ENCODE measurements at places on chromosomes 2 and 18.

DNA sequence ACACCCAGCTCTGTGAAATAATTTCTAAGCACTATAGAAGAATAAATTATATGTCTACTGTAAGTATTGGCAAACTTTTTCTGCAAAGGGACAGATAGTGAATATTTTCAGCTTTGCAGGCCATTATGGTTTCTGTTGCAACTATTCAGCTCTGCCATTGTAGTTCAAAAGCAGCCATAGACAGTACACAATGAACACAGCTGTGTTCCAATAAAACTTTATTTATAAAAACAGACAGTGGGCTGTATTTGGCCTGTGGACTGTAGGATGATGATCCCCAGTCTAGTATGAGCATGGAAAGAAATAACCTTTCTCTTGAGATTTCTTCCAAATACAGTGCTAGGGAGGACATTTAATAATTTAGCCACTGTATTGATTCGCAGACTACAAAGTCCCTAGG lies 35.2 kb upstream of the THOC1 start:
- DNase-seq: no peak

GRCh38 chr2:890791-891190 lies 59.9 kb upstream of the SNTG2 start:
- DNase-seq: no peak

DNA sequence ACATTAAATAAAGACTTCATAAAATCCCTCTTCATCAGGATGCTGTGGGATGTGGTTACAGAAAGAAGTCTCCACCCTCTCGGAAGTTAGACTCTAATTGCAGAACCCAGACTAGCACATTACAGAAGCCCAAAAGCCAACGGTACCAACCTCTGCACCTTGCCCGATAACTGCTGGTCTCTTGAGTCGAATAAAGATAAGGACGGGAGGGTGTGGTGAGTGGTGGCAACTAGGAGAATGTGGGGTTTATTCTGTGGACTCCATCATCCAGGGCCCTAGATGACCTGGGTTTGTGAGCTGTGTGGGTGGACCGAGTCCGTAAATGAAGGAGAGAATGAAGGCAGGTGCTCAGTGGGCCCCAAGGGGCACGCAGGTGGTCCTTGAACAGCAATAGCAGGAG lies 462.8 kb upstream of the ID2 start:
- no peak for DNase-seq

- DNase-seq: no peak
These were observed 148.0 kb upstream of the MAPRE2 start for GRCh38 chr18:34893239-34893638.

DNA sequence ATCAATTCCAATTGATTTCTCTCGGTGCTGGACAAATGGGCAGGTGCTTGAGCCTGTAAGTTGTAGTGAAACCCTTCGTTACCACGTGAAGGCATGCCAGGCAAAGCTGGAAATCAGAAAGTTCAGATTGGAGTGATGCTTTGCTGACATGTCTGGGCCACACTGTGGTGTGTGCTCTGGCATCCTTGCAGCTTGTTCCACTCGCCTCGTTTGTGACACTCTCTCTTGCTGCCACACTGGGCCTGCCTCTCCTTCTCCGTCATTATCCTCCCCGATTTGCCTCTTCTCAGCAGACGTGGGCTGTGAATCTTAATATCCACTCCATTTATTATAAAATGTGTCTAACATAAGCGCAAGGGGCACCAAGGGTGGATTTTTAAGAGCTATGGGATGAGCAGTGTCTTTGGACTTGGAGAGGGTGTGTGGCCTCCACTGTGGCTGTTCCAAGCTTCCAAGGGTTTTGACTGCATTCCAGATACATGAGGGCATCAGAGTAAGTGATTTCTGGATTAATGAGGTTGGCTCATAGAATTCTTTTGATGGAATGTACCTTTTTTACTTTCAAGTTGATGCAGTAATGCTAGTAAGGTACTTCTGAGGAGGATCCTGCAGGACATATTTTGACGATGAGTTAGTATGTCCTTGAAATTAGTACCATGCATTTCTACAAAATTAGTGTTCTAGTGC lies 238.8 kb downstream of the TPGS2 start:
- DNase-seq: no peak

DNA sequence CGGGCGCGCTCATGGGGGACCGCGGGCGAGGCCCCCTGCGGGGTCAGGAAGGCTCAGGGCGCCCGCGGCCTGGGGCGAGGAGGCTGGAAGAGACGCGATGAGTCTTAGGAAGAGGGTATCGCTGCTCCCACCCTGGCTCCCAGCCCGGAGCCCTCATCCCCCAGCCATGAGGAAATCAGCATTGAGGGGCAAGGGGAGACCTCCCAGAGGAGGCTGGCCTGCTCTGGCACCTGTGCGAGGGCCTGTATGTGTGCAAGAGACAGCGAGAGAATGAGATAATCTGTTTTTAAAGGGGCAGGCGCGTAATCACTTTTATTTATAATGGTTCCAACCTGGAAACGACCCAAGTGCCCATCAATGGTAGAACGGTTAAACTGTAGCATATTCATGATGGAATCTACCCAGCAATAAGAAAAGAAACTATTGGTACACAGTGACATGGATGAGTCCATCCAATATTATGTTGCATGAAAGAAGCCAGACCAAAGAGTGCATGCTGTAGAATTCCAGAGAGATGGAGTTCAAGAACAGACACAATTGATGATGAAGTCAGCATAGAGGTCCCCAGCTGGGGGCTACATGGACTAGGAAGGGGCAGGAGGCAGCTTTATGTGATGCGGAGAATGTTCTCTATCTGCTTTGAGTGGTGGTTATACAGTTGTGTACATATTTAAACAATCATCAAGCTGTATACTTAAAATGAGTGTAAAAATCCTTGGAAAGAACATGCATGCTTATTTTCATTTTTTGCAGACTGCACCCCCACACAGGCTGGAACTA lies 14.4 kb downstream of the FBXO41 start:
- DNase-seq: no peak

DNA sequence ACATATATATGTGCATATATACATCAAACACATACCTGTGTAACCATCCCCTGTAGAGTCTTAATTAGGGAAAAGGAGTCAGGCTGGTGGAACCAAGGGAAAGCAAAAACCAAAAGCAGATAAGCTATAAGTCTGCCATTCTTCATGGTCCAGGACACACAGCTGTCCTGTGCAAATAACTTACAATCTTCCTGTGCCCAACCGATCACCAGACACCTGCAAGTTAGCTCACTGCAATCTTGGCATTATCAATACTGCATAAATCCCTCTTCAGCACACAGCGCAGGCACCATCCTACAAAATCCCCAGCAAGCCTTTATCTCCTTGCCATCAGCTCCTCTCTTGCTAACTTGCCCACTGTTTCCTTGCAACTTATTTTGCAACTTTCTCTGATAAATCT lies 60.8 kb upstream of the DYNAP start:
- no peak for DNase-seq

DNA sequence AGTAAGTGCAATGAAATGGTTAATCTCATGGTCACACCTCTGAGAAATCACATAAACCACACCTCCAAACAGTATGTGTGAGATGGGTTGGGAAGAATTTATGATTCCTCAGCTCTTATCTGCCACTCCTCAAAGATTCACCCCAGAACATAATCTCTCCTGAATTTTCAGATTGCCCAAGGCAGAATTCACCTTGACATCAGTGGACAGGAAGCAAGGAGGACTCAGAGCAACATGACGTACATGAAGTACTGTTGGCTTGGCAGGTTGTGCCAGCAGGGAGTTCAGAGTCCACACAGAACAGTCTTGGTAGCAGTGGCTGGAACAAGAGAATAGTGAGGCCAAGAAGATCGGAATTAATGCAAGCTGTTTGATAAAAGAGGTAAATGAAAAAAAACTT lies 31.7 kb upstream of the CYBRD1 start:
- DNase-seq: no peak

GRCh38 chr2:237686659-237687136 lies 59.3 kb downstream of the LRRFIP1 start:
- no peak for DNase-seq

DNA sequence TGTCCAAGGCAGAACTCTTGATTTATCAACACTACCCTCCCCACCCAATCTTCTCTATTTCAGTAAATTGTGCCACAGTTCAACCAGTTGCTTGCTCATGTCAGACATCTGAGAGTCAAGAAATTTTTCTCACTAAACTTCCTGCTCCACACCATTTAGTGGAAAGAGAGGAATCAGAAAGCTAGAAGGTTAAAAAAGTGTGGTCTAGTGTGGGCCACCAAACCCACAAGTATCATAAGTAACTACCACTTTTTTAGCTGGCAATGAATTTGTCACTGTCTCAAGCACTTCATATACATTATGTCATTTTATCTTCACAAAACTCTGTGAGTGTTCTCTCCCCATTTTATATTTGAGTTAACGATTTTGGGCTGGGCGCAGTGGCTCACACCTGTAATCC lies 16.6 kb upstream of the MSTN start:
- no peak for DNase-seq

DNA sequence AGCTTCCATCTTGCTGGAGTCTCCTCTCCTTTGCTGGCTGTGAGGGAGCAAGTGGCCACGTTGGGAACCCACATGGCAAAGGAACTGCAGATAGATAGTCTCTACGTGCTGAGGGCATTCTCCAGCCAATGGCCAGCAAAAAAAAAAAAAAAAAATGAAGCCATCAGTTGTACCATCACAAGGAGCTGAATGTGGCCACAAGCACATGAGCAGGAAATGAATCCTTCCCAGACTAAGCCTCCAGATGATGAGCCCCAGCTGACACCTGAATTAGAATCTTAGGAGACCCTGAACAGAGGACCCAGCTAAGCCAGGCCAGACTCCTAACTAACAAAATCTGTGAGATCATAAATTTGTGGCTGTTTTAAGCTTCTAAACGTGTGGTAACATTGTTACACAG lies 57.9 kb downstream of the SPIRE1 start:
- DNase-seq: no peak

DNA sequence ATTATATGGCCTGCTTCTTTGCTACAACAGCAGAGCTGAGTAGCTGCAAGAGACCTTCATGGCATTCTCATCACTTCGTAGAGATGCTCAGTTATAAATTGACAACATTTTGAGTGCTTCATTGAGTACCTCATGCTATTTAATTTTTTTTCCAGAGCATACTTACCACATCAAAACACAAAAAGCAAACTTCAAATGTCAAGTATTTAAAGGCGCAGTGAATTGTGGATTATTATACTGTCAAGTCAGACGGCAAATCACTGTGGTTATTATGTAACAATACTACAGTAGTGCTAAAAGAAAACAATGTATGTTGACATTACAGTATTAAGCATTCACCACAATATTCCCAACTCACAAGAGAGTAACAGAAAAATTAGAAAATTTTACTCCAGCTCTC lies 12.5 kb downstream of the ZC3H8 start:
- DNase-seq: no peak

- no peak for DNase-seq
These were observed at the start of gene DCTN1 for GRCh38 chr2:74379851-74380789. Gene DCTN1 (minus strand): TSS chr2:74380311. CDS start chr2:74380037, 274 bp downstream.

GRCh38 chr2:241298673-241299072 lies 16.8 kb downstream of the HDLBP start:
- DNase-seq: no peak

GRCh38 chr18:26406854-26407517 lies 141.4 kb downstream of the KCTD1 start:
- DNase-seq: no peak

GRCh38 chr2:159988412-159988970 lies 73.9 kb downstream of the PLA2R1 start:
- DNase-seq: no peak

DNA sequence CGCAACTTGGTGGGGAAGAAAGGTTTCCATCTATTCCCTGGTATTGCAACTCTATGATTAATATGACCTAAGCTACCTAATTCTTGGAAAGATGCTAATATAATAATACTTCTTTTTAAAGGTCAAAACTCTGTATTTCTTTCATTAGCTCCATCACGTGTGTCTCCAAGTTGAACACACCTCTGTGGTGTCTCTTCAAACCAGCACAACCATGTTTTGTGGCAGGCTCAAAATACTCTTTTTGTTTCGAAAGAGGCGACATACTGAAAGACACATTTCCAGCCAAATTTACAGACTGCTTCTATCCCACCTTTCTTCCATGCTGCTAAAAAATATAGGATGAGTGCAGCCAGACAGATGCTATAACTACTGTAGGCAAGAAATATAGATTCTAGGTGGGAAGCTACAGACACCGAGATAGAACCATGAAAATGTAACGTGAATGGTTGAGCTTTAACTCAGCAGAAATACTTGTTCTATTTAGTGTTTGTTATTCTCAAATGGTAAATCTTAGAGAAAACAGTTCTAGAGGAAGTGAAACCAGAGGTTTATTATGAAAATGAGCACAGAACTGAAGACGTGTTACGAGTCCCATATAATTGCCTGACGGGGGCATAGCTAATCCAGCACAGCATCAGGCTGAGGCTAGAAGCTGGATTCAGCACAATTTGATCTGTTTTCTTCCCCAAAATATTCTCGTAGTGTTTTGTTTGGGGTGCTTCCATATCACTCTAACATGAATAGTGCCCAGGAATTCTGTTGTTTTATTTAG lies 991.5 kb upstream of the FANCL start:
- no peak for DNase-seq
